ENCODE measurements at places on chromosomes 6 and 20.

GRCh38 chr20:7980332-7981046 is 39.1 kb downstream of the TMX4 start:
- DNase-seq = peak; percentile 35

DNA sequence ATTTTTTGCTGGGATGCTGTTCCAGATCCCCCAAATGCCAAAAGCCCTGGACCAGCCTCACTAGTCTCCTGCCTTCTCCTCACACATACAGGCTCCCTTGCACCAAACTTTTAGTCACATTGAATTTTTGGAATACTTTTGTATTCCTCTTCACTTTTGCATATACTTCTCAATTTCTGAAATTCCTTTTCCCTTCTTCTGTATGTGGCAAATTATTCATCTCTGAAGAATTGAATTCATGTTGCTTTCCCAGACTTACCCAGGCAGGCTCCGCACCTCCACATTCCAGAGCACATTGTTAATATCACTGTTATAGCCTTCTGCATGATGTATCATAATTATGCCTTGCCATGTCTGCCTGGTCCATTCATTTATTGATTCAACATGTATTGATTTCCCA is 255.3 kb upstream of the POU3F2 start:
- no peak for DNase-seq

GRCh38 chr6:21777846-21778245 is 184.3 kb downstream of the SOX4 start:
- DNase-seq = no peak

DNA sequence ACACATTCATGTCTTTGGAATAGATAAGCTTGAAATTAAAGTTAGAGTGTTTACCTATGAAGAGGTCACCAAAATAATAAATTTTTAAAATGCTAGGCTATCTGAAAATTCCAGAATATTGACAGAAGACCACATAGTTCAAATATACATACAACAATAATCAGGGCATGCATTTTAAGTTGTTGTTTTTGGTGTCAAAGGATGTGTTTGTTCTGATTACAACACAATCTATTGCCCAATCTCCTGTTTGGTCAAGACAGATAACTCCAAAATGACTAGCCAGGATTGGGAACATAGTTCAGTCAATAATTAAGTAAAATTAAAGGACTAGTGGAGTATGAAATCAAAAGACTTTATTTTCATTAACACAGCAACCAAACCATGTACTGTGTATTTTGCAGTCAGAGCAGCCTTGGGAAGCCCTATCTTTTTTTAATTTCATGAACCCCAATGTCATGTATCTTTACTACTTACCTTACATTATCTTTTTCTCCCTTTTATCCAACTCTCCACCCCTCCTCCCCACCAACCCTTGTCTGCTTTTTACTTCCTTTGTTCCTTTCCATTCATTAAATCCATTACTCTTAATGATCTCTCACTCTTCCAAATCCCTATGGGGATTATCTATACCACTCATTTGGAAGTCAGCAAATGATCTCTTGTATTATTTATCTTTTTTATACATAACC is 111.2 kb downstream of the CDK19 start:
- no peak for DNase-seq

GRCh38 chr6:128511506-128511905 is 8.9 kb downstream of the PTPRK start:
- DNase-seq = no peak

DNA sequence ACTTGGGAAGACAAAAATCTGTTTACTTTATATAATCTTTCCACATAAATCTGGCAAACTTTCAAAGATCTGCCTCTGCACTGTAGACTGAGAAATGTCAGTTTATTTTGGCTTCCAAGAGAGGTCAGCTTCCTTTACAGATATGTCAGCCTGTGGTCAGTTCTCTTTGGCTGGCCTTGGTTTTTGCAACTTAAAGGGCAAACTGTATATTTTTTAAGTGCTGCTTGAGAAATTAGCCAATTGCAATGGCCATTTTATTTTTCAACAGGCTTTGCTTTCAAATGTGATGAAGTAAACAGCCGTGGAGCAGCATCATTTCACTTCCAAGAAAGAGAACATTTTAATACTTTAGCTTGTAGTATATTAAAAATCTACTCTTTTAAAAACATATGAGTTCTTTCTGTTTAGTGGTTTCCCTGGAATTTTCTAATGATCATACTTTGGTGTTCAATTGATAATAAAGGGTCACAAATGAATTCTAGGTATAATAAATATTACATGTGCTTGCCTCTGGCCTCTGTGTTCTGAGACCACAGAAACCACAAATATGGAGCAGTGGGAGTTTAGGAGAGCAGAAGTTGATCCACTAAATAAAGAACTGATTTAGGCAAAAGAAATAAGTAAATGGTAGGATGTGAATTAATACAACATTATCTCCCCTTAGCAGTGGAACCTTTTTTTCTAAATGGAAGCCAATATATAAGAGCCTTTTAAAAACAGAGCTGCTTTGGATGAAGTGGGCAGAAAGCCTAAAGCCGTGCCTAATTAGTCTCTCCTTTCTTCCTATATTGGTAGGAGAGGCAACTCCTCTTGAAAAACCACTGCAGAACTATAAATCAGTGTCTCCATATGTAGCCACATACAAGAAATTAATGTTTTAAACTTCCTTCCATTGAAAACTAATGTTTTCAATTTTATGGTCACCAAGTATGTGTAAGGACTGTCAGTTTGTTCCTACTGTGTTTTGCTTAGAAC is 16.2 kb downstream of the ADGRB3 start:
- DNase-seq = no peak

DNA sequence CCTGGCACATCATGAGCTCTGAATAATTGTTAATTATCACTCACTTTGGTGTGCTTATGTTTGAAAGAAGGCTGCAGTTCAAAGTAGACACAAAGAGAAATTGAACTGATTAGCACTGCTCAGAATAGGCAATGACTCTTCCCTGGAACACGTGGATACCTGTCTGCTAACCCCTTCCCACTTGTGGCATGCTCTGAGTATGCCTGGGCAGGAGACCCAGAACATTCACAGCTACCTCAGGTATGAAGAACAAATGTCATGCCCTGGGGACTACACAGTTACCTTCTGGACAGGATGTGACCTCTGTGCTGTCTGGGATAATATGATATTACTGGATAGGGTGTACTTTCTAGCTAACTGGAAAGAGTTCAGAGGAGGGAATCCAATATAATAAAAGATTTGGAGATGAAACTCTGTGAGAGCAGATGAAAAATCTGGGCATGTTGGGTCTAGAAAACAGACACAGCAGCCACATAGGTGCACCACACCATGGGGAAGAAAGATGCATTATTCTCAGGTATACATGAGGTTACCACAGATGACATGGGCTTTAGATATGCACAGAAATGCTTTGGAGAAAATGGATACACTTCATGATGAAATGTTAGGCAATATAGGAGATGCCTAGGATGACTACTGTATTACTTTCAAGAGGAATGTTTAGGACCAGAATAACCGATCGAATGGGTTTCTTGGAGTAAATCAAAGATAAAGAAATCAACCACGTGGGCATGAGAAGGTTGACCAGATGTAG is 324.2 kb upstream of the PREP start:
- no peak for DNase-seq

- DNase-seq = no peak
Observed at GRCh38 chr20:12262747-12263146, 345.1 kb downstream of the BTBD3 start.

GRCh38 chr6:73323323-73323722 is 30.8 kb downstream of the DPPA5 start:
- DNase-seq = no peak

- peak; percentile 80 for DNase-seq
Observed at GRCh38 chr6:75208298-75209183, 2.7 kb upstream of the COL12A1 start.

GRCh38 chr6:22667855-22668254 is 98.5 kb downstream of the HDGFL1 start:
- DNase-seq = no peak

DNA sequence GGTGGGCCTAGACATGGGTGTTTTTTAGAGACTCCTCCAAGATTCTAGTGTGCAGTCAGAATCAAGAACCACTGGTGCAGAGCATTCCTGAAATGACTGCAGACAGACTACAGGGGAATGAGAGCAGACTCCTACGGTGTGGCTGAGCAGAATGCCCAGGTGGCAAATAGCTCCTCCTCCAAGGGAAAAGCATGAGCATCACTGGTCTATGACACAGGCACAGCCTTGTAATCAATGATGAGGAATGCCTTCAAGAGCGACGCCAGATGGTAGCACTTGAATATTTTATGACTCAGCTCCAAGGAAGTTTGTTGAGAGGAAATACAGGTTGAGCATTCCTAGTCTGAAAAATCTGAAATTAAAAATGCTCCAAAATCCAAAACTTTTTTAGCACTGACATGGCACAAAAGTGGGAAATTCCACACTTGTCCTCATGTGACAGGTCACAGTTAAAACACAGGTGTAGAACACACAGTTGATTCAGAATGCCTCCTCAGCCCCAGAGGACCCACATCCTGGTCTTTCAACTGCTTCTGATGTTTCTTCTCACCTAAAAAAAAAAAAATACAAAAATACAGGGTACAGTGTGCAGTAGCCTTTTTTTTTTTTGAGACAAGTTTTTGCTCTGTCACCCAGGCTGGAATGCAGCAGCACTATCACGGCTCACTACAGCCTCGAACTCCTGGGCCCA is 10.6 kb upstream of the FAM8A1 start:
- DNase-seq = no peak

GRCh38 chr6:133130863-133131262 is 110.3 kb upstream of the EYA4 start:
- DNase-seq = no peak

GRCh38 chr6:30560930-30561329 is 3.8 kb downstream of the PRR3 start:
- DNase-seq = no peak
